ENCODE measurements at places on chromosomes 5 and 9.

DNA sequence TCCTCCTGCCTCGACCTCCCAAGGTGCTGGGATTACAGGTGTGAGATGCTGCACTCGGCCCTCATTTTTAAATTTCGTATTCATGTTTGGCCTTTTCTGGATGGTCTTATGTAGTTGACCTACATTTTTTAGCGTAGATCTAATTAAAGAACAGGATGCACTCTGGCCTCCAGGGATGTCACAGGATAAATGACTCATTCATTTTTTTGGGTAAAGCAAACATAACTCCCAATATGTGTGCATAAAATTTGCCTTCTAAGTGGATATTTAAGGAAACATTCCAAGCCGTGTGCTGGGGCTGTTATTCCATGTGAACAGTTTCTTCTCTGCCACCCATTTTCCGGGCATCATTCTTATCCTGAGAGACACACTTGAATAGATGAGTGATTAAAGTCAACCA, 501.6 kb downstream of the IRX1 start:
- DNase-seq: no peak

GRCh38 chr9:113488490-113488889, 25.0 kb downstream of the RGS3 start:
- no peak for DNase-seq

DNA sequence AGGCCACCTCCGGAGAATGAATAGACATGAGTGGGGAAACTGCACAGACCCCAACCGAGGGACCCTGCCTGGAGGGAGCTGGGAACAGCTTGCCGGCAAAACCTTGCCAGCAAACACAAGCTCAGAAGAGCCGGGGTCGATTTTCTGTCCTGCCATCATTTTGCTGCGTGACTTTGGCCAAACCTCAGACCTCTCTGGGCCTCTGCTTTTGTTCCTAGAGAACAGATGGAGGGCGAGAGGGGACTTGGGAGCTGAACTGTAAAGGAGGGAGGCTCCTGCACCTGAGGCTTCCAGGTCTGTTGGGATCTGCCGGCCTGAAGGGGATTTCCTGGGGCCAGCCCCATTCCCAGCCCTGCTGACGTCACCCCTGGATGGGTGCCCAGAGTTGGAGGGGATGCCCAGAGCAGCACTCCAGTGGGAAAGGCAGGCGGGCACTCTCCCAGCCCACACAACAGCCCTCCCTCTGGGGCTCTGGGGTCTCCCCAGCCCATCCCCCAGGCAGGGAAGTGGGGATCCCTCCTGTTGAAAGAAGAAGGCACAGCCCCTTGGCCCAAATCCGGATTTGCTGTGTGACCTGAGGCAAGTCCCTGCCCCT, 40.4 kb upstream of the SYNPO start:
- DNase-seq: peak; percentile 78

DNA sequence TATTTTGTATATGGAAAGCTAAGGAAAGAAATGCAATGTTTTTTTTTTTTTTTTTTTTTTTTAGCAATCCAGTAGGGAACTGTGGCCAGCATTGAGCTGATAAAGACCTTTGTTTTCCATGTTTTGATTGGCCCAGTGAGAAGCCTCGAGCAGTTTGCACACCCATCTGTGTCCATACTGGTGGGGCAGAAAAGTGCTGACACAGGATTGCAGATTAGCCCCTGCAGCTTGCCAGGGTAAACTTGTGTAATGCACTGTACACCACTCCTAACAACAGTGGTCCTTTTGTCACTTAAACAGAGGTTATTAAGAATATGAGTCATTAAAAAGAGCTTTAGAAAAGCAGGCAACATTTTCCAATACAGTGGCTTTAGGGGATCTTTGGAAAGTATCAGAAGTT, 132.8 kb upstream of the CDKN2B start:
- no peak for DNase-seq

- no peak for DNase-seq
Observed at GRCh38 chr9:98917746-98918487, 25.8 kb upstream of the COL15A1 start.

DNA sequence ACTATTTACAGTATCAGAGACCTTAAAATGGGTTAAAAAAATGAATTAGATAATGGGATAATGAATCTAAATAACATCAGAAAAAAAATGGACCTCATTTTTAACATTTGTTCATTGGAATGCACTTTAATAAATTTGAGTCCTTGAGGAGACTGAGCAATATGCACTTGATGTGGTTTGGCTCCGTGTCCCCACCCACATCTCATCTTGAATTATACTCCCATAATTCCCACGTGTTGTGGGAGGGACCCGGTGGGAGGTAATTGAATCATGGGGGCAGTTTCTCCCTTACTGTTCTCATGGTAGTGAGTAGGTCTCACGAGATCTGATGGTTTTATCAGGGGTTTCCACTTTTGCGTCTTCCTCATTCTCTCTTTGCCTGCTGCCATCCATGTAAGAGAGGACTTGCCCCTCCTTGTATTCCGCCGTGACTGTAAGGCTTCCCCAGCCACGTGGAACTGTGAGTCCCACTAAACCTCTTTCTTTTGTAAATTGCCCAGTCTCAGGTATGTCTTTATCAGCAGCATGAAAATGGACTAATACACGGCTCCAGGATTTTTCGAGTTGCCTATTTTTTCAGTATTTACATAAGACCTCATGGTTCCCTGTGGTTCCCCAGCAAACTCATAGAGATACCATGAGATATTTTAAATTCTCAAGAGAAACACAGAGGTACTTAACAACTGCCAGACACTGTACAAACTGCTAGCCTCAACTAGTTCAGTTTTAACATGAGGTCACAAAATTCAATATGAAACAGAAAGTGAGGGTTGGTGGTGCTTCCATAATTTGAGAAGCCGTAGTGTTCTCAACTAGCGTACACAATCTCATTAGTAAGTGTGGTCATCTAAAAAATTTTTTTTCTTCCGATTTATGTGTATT, 128.3 kb downstream of the TLE1 start:
- no peak for DNase-seq

GRCh38 chr5:145130996-145131395, 704.1 kb downstream of the PRELID2 start:
- no peak for DNase-seq

DNA sequence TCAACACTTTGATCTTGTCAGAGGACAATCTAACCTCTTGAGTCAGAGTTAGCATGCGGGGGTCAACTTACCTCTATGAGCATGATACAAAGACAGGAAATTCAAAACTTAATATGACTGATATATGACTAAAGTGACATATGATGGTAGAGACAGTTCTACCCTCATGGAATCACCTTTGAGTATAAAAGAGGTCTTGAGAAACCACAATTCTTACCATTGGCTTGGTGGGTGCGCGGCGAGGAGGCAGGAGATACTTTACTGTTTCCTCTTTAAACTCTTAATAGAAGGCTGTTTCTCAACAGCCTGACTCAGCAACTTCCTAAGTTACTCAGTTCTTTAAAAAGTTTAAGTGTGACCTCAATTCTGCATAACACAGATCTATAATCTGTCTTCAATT, 372.8 kb downstream of the KIAA0825 start:
- no peak for DNase-seq

DNA sequence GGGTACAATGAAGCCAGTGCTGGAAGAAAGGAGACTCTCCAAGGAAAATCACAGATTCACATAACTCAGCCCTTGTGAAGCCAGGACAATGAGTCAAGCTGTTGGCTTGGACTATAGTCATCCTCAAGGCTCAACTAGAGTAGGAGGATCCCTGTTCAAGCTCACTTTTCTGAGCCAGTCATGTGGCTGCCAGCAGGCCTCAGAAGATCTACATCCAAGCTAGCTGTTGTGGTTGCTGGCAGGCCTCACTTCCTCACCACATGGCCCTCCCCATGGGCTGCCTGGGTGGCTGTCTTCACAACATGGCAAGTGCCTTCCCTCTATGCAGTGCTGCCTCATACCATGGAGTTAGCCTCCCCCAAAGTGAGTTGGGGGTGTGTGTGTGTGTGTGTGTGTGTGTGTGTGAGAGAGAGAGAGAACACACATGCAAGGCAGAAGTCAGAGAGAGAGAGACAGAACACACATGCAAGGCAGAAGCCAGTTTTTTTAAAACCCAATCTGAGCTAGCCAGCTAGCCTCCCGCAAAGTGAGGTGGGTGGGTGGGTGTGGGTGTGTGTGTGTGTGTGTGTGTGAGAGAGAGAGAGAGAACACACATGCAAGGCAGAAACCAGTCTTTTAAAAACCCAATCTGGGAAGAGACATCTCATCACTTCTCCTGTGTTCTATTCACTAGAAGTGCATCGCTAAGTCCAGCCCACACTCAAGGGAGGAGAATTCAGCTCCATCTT, 17.1 kb downstream of the SCAI start:
- peak; percentile 95 for DNase-seq

DNA sequence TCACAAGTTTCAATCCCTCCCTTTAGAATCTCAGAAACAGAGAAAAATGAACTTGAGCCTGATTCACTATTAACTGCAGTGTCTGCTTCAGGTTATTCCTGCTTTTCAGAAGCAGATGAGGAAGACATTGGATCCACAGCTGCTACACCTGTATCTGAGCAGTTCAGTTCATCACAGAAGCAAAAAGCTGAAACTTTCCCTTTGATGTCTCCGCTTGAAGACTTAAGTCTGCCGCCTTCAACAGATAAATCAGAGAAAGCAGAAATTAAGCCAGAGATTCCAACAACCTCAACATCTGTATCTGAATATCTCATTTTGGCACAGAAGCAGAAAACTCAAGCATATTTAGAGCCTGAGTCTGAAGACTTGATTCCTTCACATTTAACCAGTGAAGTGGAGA, 42.1 kb downstream of the CMYA5 start:
- no peak for DNase-seq

DNA sequence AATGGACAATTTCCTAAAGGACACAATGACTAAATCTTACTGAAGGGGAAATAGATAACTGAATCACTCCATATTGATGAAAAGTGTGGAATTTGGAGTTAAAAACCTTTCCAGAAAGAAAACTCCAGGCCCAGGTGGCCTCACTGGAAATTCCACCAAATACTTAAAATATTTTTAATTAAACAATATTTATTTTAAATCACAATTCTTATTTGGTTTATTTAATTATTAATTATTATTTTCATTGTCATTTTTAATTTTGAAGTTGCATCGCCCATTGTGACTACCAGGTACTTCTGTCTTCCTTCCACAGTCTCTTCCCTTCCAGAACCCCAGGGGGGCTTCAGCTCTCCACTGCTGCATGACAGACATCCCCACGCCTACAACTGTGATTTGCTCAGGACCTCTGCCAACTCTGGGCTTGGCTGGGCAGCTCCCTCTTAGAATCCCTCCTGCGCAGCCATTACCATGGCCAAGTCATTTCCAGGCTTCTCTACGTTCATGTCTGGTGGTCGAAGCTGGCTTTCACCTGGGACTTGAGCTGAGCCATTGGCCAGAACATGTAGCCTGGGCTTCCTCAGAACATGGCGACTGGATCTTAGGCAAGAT, 16.4 kb upstream of the GADD45G start:
- no peak for DNase-seq

GRCh38 chr5:59189472-59190244, 606.8 kb downstream of the RAB3C start:
- no peak for DNase-seq

GRCh38 chr5:156460471-156460870, 133.5 kb downstream of the SGCD start:
- DNase-seq: no peak

- DNase-seq: no peak
Observed at GRCh38 chr5:134092875-134093274, 21.6 kb upstream of the TCF7 start.

GRCh38 chr5:112006721-112007120, 249.7 kb upstream of the NREP start:
- no peak for DNase-seq

DNA sequence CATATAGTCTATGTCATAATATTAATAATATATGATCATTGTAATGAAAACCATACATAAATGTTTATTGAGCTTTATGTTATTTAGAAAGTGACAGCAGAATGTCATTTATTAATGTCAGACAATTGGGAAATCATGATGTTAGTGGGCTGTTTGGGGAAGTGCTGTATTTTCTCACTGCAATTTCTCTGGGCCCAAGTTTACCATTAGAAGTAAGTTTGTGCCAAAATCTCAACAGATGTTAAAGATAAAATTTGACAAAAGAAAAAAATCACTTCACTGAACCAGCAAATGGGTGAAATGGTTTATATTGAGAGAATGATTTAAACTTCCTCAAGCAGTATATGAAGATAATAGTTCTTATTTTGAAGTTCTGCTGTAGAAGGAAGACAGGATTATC, 433.2 kb upstream of the SMARCA2 start:
- DNase-seq: no peak

DNA sequence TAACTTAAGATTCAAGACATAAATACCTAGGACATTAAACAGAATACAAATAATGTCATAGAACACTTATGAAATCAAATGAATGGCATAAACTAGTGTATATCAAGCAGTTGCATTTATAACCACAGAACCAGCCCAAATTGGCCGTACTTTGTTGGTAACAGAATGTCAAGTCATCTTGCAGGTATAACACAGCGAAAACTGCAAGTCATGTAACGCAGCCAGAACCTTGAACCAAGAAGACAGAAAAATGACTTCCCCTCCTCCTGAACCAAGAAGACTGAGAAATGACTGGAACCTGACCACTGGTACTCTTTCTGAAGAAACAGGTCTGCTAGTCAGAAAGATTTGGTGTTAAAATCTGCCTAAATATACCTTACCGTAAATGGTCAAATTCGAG, 38.9 kb downstream of the ANKRD31 start:
- DNase-seq: no peak

Data from H54 (cell line).